ENCODE measurements at places on chromosomes 7 and 10.
A peak's percentile ranks its signal among the peaks of the same experiment; 100 is the strongest.

- DNase-seq, result no peak
Measured at GRCh38 chr10:98195120-98195519, 60.7 kb downstream of the R3HCC1L start.

DNA sequence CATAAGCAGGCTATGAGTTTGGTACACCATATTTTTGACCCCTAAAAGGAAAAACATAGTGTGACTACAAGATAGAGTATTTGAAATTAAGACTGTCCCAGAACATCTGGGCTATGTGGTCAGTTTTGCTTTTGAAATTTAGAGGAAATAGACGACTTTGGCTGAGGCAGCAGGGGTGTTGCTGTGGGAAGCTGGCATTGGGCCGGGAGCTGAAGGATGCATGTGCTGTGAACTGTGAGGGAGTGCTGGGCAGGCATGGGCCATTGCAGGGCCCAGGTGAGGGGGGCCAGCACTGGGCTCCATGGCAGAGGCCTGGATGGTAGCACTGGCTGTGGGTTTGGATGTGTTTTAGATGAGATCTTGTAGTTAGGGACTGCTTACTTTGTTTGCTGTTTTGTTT lies 168.3 kb downstream of the BMPER start:
- no peak for DNase-seq

DNA sequence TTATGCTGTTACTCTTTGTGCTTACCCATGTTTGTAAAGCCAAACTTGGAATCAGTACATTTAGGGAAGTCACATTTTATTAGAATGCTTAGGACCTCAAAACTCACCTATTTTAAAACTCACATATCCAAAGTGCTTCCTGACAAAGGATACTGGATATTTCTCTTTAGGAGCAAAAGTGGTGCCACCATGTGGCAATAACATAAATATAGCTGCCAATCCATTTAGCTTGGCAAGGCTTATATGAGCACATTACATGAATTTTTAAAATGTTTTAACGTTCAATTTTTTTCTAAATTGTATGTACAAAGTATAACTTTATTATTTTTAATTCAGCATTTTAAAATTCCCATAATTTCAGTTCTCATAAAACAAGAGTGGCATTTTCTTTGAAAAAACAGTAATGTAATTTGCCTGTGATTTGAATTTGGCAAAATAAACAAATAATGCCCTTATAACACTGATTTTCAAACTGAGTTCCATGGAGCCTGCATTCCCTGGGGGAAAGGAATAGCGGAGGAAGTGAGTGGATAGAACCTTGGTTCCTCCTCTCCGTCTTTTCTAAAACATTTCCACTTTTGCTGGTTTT lies 75.4 kb downstream of the HDAC9 start:
- DNase-seq, result no peak

DNA sequence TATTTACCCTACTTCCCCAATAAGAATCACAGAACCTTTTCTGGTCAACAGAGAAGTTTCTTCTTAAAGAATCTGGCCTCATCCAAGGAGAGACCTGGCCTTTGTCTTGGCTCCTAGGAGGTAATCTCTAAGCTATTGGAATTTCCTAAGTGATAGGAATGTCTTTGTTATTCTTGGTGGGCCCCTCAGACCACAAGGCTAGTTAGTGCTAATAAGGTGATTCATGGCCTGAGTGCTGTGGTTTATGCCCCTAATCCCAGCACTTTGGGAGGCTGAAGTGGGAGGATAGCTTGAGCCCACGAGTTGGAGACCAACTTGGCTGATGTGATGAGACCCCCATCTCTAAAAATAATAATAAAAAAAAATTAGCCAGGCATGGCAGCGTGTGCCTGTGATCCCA lies 60.0 kb upstream of the CYP2C18 start:
- no peak for DNase-seq

- no peak for DNase-seq
Measured at GRCh38 chr10:57993302-57993701, 274.4 kb downstream of the IPMK start.

- no peak for DNase-seq
Measured at GRCh38 chr10:29785701-29786100, 150.9 kb upstream of the SVIL start.

GRCh38 chr10:68496072-68496471 lies 24.3 kb upstream of the DNA2 start:
- no peak for DNase-seq

DNA sequence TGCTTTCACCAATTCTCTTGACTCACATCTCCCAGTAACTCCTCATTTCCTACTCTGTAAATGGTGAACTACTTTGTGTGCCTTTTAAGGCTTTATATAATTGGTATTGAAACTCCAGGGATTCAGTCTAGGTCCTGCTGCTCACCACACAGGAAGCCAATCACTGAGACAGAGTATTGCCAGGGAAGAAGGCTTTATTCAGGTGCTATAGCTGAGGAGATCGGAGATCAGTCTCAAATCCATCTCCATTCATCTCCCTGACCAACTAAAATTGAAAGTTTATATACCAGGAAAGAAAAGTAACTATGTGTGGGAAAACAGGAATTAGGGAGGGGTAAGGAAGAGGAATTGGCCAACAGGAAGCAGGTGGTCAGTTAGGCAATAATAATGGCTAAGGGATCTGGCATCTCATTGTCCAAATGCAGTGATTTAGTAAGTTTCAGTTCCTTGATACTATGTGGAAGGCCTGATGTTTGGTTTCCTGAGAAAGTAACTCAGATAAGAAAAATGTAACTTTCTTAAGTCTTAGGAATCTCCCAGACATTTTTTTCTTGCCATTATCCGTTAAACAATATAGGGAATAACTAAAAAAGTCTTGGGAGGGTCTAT lies 10.2 kb upstream of the SDHAF3 start:
- DNase-seq, result no peak

- no peak for DNase-seq
Measured at GRCh38 chr10:6396226-6396625, 183.8 kb downstream of the PRKCQ start.

DNA sequence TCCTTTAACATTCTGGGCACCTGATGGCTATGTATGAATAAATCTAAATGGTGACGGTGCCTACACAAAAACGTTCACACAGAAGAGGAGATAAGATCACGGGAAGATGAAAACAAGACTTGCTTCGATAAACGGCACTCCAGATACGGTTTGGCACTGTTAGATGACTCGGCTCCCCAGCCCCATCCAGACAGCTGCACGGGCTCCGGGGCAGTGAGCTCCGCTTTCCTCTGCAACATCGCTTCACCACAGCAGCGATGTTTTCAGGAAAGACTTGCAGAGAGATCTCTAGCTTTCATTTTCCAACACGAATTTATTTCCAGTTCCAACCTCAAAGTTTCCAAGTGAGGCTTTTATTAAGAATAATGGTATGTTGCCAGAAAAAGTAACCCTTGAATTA lies 132.1 kb downstream of the KLF6 start:
- peak; percentile 29 for DNase-seq

DNA sequence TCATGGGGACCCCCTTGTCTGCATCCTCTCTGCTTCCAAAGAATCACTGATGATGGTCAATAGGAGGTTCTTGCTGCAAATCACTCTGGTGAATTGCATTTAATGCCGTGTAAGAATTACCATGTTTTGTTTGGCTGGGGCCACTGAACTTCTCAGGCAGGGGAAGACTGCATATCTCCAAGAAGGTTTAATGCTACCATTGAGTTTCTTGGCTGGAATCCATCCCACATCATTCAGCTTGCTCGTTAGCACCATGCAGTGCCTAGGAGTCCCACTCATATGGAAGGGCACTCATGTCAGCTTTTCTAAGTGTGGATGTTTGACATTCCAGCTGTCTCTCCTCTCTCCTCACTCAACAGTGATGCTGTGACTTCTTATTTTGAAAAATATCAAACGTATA lies 50.2 kb upstream of the BAMBI start:
- DNase-seq, result no peak

DNA sequence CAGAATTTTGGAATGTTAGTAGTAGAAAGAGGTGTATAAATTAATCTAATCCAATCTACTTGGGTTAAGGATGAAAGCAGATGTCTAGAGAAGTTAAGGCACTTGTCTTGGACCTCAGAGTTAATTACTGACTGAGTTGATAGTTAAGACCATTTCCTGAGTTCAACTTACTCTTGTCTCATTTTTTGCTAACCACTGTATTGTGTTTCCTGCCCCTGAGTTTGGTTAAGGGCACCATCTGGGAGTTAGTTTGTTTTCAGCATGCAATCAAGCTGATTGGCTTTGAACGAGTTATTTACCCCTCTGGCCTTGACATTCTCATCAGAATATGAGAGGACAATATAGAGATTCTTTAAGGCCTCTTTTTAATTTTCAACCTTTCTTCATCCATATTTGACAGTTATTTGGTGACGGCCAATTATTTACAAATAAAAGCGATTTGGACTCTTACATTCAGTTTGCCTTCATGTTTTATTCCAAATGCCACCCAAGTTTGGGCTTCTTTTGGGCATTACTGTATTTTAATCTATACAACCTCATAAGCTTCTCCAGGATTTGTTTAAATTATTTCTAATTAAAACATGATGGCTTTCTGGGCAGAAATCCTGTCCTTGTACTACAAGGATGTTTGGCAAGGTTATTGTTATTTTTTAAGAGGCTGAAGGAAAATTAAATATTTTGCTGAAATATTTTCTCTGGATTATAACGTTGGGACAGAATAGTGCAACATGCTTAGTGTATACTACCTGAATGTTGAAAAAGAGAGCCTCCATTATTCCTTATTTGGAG lies 225.0 kb downstream of the CACNB2 start:
- DNase-seq, result no peak

- DNase-seq, result peak; percentile 45
Measured at GRCh38 chr10:43229208-43230061, 37.4 kb downstream of the RASGEF1A start.

DNA sequence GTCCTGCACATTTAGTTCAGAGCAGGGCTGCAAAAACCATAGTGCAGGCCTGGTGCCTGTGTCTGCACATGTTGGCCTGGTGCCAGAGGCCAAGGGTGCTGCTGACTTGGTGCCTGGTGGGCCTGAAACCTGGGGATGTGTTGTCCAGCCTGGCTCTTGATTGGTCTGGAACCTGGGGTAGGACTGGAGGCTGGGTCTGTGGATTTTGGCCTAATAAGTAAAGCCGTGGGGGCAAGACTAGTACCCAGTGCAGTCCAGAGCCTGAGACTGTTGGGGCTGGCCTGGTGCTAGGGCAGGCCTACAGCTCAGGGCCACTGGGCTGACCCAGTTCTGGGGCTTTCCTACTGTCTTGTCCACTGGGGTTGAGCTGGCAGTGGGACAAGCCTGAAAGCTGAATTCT lies 817.9 kb downstream of the DNAJB9 start:
- DNase-seq, result no peak

DNA sequence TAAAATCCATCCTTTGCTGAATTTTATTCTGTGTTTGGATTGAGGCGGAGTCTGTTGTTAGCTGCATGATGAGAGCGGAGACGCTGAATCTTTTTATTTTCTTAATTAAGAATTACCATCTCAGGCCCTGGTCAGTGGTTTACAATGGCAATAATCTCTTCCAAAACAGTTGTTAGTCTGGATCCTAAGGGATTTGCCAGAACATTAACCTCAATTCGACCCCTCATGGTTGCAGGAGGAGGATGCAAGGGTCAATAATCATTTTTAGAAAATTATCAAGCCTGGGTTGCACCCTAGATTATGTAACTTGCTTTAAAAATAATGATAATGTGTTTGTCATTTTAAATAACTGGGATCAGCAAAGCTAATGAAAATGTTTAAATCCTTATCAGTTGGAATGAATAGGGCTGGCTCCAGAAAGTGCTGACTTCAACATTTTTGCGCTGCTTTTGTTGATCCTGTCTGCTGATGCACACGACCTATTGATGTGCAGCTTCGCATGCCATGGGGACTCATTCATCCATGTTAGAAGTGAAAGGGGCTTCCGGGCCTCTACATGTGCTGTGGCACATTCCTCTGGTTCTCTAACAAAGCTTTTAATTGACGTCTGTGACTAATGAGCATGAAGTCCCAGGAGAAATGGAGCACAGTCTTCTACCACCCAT lies 80.7 kb upstream of the KIAA1217 start:
- DNase-seq, result no peak

DNA sequence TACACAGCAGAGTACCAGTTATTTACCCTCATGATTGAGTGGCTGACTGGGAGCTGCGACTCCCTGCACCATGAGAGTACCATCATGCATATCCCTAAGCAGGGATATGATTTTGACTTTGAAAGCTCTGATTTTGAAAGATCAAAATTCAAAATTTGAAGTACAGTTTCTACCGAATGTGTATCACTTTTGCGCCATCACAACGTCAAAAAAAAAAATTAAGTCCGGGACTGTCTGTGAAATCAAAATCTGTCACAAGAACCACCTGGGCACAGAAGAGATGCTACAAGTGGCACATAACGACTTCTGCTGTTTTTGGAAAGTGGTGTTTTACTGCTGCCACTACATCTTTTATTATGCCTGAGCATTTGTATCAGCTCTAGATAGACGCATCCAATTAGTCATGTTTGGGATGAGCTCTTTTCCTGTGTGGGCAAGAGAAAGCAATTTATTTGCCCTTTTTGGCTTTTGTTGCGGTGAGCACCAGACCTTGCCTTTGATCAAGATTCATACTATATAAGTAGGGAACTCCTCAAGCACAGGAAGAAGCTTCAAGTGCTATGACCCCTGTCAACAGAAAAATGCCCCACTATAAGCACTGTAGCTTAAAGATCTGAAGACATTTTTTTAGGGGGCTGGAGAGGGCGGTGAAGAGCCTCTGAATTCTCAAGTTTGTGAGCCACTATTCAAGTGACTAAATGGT lies 10.7 kb downstream of the MTPN start:
- DNase-seq, result no peak

DNA sequence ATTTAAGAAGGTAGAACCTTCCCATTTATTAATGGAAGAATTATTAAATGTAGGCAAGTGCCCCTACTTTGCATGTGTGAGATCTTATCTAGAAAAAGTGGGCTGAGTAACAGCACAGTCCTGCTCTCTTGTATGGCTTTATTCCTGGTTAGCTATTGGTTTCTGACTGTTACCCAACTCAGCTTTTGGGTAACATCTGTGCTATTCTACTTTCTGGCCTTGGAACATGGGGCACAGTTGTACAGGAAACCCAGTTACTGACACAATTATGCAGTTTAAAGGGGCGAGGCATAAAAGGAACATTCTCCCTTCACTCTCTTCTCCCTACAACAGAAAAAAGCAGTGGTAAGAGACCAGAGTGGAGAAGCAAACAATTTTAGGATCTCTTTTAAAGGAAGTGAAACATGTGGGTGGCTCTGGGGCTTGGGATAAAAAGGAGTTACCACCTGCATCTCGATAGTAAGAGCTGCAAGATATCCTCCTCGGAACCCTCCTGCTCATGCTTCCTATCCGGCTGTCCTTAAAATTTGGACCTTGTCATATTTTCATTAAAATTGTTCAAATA lies 16.0 kb downstream of the NUDT5 start:
- DNase-seq, result no peak

- DNase-seq, result no peak
Measured at GRCh38 chr7:49878089-49878488, 104.7 kb downstream of the VWC2 start.

All from stimulated activated naive CD8-positive, alpha-beta T cell treated with anti-CD3 and anti-CD28 coated beads, Interleukin-15, Interleukin-2, amounts not matched to agents 100 U/mL and 50 U/mL, for 24 hours (primary cell).